ENCODE measurements at places on chromosomes 3 and 15.

DNA sequence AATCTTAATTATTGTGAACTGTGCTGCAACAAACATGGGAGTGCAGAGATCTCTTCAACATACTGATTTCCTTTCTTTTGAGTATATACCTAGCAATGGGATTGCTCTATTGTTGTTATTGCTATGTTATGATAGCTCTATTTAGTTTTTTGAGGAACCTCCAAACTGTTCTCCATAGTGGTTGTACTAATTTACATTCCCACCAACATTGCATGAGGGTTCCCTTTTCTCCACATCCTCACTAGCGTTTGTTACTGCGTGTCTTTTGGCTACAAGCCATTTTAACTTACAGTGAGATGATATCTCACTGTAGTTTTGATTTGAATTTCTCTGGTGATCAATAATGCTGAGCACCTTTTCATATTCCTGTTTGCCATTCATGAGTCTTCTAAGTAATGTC is 45.5 kb upstream of the TNFSF10 start:
- no peak for DNase-seq

GRCh38 chr3:14235912-14236295 is 57.3 kb downstream of the LSM3 start:
- no peak for DNase-seq

GRCh38 chr3:156760333-156760732 is 65.8 kb upstream of the LEKR1 start:
- DNase-seq = no peak

GRCh38 chr15:67146875-67147381 is 81.5 kb downstream of the SMAD3 start:
- DNase-seq = no peak

DNA sequence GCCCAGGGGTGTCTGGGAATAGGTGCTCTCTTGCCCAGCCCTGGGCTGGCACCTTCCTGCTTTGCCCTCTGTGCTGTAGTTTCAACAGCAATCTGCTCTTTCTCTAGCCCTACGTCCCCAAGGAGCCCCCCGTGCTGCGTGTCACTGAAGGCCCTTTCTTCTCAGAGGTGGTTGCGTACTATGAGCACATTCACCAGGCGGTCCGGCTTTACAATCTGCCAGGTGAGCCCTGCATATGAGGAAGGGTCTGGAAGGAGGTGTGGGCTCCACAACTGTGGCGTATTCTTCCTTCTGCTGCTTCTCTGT is 9.6 kb downstream of the MAN2A2 start:
- DNase-seq = no peak

DNA sequence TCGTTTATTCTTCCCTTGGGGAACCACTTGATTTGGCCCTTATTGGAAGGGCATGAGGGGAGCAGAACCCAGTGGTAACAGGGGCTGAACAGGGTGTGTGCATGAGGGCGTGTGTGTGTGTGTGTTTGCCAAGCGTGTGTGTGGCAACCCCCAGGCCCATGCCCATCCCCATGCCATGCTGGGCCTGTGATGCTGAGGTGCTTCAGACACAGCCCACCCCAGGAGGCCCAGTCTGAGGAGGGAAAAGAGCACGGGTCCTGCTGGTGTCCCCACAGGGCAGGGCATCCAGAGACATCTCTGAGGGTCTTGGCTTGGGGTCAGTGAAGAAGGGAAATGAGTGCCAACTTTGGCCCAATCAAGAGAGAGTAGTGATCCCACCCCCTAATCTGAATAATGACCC is 71.6 kb downstream of the RASGRF1 start:
- no peak for DNase-seq

DNA sequence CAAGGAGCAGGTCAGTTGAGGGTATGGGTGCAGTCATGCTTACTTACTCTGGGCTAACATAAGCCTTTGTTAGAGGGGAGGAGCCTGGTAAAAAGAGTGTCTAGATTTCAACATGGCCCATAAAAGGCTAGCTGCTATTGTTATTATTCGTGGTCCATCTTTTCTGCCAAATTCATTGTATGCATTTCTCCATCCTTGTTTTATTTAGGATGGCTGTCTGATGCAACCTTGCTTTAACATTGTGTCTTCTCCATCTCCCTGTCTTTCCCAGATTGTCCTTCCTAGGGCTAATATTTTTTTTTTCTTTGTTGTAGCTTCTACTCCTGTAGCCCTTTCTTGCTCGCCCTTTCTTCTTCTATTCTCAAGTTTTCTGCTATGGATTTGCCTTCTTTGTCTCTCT is 12.6 kb downstream of the RBMS3 start:
- no peak for DNase-seq

DNA sequence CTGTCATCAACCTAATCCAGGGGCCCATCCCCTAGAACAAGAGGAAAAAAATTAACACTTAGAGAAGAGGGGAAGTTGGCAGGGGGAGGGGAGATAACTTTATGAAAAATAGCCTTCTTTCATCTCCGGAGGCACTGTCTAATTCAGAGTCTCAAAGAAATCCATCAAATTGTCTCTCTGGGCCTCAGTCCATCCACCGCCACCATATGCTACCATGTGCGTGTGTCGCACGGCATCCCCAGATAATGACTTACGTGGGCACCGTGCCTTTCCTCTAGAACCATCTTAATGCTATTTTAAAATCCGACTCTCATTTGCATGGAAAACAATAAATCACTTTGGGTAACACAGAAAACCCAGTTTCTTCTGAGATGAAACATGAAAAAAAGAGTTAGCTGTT is 619.7 kb downstream of the FHIT start:
- no peak for DNase-seq

GRCh38 chr3:103127737-103128136 is 692.9 kb downstream of the ZPLD1 start:
- DNase-seq = no peak

- no peak for DNase-seq
Observed at GRCh38 chr3:140334132-140334929, 343.5 kb upstream of the TRIM42 start.

DNA sequence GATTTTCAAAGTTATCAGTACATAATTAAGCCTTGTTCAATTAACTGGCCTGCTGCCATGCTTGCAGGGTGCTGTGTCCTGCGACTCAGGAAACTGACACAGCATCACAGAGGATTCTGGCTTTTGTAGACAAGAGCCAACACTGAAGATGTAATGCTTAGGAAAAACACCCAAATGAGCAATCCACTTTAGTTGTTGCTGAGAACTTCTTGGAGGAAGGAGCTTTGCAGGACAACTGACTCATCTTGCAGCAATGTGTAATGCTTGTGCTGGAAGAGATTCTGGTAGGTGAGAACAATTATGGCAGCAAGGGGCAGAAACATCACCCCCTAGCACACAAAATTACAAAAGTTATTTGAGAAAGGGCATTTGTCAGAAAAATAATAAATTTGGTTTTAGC is 67.6 kb downstream of the NLGN1 start:
- DNase-seq = no peak

DNA sequence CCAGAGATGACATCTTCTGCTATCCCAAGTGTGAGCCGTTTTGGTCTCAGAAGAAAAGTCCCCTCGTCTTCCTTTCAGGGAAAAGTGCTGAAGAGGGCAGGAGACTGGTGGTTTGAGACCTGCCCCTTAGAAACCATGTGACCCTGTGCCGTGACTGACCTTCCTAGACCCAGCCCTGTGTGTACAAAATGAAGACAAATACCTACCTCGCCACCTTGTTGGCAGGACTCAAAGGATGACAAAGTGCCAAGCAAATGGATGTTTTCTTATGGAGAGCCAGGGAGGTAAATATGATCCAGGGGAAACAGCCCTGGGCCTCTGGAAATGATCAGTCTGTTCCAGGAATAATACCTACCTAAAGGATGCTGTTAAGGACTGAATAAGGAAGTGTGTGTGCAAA is 41.3 kb downstream of the FAM174B start:
- no peak for DNase-seq

GRCh38 chr3:46867550-46867898 is 4.3 kb upstream of the MYL3 start:
- DNase-seq = no peak

GRCh38 chr3:175951047-175951694 is 1092.0 kb downstream of the NAALADL2 start:
- no peak for DNase-seq

Measured in GOT3 (cell line).